ACHN (cell line): ENCODE measurements at places on chromosomes 13 and 19.

- DNase-seq: no peak
Observed at GRCh38 chr13:40629678-40630384, 36.6 kb downstream of the FOXO1 start.

DNA sequence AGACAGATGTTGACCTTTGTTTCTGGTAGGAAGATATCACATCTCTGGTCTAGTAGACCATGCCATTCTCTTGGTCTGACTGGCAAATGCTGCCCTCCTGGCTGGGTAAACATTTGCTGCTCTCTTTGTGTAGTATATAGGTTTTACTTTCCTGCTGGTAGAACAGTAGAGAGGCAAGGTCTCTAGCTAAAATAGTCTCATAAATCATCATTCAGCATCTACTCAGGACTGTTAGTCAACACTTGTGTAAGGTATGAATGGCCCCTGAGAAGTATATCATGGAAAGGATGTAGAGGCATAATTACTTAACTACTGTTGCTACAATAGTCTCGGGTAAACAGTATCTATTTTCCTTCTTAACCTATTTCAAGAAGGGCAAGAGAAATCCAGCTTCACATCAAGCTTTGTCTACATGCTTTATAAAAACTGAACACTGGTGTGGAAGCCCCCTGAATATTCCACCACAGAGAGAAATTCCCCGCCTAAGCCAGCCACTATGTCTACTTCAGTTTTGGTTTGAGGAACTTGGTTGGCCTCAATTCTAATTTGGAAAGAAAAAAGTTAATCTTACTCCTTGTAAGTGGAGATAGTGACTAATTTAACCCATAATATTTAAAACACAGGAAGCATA, 18.4 kb upstream of the MYCBP2 start:
- no peak for DNase-seq

- no peak for DNase-seq
Observed at GRCh38 chr19:45283443-45284033, 32.5 kb downstream of the MARK4 start.

- DNase-seq: no peak
Observed at GRCh38 chr13:52994051-52994450, 34.6 kb upstream of the OLFM4 start.

DNA sequence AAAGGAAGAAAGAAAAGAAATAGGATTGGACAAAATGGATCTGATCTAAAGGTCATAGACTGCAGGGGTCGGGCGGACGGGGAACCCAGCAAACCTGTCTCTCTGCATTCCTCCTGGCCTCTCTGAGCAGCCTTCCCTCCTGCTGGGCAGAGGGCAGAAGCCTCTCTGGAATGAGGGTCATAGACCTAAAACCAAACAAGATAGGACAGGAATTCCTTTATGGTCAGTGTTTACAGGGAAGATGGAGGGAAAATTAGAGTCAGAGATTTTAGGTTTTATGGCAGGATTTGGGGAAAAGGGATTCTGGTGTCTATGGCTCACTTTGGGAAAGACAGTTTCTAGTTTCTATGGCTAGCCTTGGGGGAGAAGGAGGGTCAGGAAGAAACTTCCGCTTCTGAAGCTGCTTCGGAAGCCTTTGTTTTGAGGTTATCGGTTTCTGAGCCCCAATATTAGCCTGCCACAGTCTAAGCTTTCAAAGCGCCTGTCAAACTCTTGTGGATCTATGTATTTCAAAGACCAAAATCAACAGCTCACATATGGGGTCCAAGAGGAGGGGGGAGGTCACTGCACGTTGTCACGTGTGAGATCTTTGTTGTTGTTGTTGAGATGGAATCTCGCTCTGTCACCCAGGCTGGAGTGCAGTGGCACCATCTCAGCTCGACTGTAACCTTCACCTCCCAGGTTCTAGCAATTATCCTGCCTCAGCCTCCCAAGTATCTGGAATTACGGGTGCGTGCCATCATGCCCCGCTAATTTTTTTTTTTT, 18.9 kb upstream of the DPRX start:
- DNase-seq: no peak

GRCh38 chr13:45242070-45242469, 41.2 kb upstream of the KCTD4 start:
- DNase-seq: peak; percentile 51

GRCh38 chr13:36414461-36414860, 17.8 kb upstream of the CCNA1 start:
- no peak for DNase-seq

DNA sequence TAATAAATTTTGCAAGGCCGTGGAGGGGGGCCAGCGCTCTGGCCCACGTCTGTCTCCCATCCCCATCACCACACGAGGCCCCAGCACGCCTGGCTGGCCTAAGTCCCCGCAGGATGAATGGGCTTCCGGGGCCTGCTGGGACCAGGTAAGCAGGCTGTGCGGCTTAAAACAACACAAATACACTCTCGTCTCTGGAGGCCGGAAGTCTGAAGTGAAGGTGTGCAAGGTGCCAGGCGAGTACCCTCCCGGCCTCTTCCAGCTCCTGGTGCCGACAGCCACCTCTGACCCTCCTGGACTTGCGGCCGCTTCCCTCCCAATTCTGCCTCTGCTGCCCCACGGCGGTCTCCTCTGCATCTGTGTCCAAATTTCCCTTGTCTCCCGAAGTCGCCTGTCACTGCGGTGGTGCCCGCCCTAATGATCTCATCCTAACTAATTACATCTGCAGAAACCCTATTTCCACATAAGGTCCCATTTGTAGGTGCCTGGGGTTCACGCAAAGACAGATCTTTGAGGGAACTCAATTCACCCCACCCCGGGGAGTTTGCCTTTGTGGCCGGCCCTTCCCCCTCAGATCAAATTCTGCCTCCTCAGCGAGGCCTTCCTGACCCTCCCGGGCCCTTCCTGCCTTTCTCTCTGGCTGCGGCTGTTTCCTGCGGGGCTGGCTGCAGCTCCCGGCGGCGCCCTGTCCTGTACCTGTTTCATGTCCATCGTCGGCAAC, 8.1 kb upstream of the PTBP1 start:
- DNase-seq: no peak

- DNase-seq: no peak
Observed at GRCh38 chr19:51754109-51754508, 2.4 kb upstream of the FPR1 start.

DNA sequence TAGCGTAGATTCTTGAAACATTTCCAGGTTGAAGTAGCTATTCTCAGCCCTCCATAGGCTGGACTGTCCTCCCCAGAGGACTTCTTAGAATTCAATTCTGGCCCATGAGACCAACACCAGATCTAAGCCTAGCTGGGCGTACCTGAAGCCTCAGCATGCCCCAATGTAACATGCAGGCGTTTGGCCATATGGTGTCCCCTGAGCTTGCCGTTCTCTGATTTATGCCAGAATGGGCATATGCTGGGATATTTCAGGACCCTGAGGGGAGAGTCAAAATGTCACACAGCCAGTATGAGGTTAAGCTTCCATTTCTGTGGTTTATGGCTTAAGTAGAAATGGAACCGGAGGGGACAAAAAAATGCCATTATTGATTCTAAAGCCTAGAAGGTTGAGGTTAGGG, 317.7 kb upstream of the OBI1 start:
- DNase-seq: no peak

GRCh38 chr19:10501971-10502523, 1.1 kb downstream of the KEAP1 start:
- peak; percentile 48 for DNase-seq

DNA sequence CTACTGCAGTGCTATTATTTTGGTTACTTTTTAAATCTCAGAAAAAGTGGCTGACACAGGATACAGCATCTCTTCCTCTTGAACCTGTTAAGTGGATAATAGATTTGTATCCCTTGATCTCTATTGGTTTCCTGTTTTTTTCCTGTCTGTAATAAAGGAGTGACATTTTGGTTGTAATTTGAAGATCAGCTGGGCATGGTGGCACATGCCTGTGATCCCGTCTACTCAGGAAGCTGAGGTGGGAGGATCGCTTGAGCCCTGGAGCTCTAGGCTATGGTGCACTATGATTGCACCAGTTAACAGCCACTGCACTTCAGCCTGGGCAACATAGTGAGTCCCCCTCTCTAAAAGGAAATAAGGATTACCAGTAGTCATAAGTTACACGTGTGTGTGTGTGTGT, 46.8 kb downstream of the METTL21C start:
- DNase-seq: no peak

GRCh38 chr19:4431808-4432674, 25.6 kb downstream of the UBXN6 start:
- DNase-seq: no peak

- DNase-seq: no peak
Observed at GRCh38 chr19:23539499-23539898, 144.2 kb upstream of the ZNF91 start.

- DNase-seq: no peak
Observed at GRCh38 chr13:22091971-22092300, 421.1 kb downstream of the FGF9 start.

GRCh38 chr13:31219909-31220598, 20.3 kb downstream of the B3GLCT start:
- no peak for DNase-seq

DNA sequence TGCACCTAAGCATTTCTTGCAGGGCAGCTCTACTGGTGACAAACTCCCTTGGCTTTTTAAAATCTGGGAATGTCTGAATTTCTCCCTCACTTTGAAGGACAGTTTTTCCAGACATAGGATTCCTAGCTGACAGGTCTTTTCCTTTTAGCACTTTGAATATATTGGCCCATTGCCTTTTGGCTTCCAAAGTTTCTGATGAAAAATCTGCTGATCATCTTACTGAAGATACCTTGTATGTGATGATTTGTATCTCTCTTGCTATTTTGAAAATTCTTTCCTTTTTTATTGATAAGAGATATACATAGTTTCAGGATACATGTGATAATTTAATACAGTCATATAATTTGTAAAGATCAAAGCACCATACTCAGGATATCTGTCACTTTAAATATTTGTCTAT, 211.1 kb downstream of the ZIC5 start:
- DNase-seq: peak; percentile 21

DNA sequence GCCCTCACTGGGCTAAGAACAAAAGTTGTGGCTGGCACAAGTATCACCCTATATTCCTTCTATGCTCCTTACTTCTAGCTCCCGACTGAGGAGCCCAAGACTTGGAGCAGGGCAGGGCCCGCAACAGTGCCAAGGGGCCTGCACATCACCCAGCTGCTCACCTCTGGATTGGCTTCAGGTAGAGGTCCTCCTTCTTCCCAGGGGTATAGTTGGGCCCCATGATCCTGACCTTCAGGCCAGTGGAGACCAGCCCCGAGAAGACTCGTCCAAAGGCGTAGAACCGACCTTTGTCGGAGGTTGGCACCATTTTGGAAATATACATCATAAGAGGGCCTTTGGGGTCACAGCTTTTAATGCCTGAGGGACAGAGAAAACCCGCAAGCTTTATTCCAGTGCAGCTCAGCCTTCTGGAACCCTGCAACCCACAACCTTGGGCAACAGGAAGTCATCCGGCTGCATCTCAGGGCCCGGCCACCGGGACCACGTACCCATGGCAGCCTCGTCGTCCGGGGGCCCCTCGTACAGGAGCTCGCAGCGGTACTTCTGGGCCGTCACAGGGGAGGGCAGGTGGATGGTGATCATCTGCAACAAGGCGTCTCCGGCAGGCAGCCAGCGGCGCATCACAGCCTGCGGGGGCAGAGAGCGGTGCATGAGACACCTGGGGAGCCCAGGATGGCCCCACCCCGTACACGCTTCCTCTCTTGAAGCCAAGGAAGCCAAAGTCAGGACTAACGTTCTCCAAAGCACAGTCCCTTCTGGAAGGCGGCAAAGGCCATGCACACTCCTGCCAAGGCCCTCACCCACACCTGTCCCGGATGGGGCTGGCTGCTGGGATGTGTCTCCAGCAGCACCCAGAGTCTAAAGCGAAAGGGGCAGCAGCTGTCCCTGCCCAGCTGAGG, 4.7 kb downstream of the EEF2 start:
- DNase-seq: no peak

DNA sequence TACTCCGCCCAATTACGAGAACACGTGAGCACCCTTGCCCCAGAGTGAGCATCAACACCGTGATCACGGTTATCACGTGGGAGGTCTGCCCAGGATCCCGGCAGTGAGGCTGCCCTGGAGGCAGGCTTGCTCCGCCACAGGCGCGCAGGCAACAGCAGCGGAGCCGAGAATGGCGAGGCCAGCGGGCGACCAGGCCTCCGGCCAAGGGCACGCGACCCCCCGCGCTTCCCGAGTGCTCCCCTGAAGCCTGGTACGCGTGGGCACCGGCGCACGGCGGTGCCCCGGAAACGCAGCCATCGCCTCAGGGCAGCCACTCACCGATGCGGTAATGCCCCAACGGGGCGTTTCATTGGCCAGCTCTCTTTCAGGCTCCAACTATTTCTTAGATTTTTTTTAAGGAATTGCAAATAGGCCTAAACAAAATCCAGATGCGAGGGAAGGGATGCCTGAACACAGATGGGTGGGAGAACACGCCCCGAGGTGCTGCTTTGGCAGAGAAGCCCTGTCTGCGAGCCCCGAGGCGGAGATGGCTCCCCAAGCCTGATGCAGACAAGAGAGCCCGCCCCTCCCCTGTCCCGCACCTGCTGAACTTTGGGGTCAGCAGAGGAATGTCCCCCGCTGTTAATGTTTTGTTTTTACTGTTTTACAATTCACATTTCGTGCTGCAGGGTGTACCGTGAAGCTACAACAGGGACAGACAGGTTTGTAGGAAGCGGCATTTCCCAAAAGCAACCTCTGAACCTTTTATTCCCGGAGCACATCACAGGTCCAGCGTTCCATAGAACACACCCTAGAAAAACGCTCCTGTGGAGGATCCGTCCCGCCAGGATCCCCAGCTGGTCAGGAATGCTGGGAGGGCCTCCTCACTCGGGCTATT, 132.7 kb downstream of the ZDHHC20 start:
- DNase-seq: no peak

DNA sequence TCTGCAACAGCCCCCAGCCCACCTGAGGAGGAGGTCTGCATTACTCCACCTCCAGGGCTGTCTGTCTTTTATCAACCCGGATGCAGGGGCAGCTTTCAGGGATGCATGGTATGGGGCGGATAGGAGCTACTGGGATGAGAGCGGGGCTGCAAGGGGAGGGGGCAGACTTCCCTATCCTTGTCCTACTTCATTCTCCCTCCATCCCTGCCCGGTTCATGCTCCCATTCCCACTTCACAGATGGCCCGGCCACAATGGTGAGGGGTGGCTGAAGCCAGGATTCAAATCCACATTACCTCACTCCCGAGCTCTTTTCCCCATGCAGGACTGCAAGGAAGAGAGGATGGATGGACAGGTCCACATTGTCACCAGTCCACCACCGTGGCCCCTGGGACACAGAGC, 40.5 kb upstream of the VSTM2B start:
- DNase-seq: no peak

DNA sequence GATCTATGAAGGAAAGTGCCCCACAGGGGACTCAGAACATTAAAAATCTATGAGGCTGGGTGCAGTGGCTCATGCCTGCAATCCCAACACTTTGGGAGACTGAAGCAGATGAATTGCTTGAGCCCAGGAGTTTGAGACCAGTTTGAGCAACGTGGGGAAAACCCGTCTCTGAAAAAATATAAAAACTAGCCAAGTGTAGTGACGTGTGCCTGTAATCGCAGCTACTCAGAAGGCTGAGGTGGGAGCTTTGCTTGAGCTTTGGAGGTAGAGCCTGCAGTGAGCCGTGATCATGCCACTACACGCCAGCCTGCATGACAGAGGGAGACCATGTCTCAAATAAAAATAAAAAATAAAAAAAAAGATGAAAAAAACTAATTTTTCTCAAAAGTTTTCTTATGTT, 1070.6 kb downstream of the PCDH9 start:
- no peak for DNase-seq

GRCh38 chr13:101258509-101258908, 157.8 kb downstream of the NALCN start:
- no peak for DNase-seq
